ENCODE measurements at places on chromosomes 5 and 9.

DNA sequence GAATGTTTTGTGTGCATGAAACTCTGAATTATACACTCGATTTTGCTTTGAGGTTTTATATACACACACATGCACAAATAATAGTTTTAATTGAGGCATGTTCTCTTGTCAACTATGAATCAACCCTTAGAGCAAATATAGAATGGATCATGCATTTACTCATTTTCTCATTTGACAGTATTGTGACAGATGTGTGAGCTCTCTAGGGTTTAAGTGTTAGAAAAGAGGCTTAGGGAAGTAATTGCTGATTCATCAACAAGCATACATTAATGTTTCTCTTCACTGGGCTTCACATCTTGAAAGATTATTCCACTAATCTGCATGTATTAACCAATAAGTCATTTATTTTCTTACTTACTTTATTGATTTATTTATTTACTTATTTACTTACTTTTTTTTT, 1356.8 kb upstream of the ACO1 start:
- no peak for DNase-seq

GRCh38 chr9:14881006-14881405, 29.2 kb downstream of the FREM1 start:
- DNase-seq = no peak

DNA sequence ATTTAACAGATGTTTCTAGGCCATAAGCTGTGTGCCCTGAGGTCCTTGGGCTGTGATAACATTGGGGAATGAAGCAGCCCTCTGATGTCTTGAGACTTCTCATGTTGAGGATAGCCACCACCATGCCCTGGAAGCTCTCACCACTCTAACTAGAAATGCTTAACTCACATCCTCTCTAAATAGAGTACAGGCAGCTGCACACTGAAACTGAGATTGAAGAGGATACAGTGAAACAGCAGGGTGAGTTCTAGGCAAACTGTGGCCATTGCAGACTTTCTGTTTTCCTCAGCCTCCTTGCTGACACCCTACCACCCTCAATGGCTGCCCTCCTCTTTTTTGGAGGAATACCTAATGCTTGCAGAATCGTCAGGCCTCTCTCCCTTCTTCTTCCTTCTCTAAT, 22.4 kb downstream of the UTP15 start:
- DNase-seq = no peak

- no peak for DNase-seq
Observed at GRCh38 chr5:134547999-134548658, 22.7 kb downstream of the JADE2 start.

DNA sequence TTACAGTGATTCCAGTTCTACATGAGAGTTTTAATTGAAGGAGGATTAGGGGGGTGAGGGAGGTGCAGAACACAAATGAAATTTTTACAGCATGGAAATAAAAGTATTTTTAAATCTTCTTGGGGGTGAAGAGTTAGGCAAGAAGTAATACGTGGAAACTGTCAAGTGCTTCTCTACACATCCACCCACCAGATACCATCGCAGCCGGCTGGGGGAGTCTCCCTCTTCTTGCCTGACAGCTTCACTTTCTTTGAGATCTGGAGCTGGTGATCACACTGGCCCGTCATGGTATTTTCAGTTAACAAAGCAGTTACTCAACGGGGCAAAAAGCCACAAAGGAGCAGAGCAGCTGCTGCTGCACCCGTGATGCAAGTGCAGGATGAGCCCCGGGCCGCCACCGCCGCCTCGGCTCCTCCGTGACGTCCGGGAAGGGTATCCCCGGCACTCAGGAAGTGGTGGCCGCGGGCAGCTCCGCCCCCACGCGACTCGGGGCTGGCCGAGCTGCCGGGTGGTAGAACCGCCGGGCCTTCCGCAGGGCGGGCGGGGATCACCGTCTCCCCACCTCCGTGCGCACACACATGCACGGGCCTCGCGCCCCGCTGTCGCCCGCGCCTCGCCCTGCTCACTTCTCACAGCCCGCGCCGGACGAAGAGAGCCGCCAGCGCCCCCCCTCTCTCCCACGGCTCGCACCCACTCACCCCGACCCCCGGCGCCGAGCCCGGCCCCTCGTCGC, 2.4 kb upstream of the NR4A3 start:
- DNase-seq = peak; percentile 81

DNA sequence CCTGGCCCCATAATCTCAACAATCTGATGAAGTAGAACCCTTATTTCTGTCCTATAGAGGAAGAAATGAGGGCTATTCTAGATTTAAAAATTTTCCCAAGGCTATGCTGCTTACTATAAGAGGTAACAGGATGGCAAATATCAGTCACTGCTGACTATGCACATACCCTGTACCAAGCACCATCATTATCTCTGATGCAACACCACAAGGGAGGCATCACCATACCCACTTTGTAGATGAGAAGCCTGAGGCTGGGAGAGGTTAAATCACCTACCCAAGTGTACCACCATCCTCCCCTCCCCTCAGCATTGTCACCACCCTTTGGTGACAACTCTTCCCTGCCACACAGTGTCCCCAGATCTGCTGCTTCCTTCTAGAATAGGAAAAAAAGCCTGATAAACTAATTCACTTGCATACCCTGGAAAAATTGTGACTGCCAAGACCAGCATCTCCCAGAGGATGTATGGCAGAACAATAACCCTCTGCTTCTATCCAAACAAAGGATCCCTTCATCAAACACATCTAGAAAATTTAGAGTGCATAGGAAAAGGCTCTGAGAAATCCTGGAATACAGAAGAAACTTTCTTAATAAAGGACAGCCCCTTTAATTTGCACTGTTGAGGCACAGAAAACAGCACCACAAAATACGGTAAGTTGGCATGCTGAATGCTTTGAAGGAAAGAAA, 48.3 kb downstream of the PRRC1 start:
- DNase-seq = no peak

- DNase-seq = no peak
Observed at GRCh38 chr5:156466871-156467270, 139.9 kb downstream of the SGCD start.

- no peak for DNase-seq
Observed at GRCh38 chr5:87560528-87560927, 147.8 kb upstream of the CCNH start.

DNA sequence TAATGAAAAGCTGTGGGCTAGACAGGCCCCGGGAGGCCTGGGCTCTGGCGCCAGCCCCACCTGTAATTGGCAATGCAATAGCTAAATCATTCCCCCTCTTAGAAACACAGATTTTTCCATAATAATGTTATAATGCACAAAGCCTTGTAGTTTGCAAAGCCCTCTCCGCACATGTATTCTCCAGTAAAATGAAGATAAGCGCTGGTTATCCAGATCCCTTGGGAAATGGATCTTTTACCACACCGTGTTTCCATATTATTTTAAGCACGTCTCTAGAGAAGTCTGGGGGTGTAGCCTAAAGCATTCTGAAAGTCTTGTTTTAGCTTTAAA, 1.1 kb upstream of the APBA1 start:
- DNase-seq = no peak

- DNase-seq = no peak
Observed at GRCh38 chr5:172683645-172684471, 42.8 kb downstream of the NEURL1B start.

DNA sequence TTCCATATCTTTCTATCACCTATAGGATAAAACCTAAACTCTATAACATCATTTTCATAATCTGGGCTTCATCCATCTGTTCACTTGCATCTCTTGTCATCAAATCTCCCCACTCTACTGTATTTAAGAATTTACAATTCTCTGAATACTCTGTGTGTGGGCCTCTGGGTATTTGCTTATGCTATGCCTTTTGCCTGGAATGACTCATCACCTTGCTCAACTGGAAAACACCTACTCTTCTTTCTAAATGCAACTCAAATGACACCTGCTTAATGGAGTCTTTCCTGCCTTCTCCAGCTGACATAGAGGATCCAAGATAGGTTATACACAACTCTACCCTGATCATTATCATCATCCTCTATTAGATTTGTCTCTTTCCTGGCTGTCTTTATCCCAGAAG, 421.7 kb downstream of the SPATA31D1 start:
- no peak for DNase-seq

DNA sequence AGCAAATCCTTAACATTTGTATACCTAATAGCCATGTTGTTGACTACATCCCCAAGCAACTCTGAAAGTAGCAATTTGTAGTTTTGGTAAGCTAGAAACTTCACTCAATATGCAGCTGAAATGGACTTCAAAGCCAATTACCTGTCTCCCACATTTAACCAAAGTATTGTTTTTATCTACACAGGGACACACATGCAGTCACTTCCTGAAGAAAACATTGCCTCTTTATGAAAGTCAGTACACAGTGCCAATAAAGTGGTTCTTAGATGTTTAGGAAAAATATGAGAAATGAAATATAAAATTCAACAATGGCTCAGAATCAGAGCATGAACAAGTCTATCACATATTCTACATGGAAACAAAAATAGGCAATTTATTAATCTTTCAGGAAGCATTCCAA, 49.2 kb downstream of the OXCT1 start:
- no peak for DNase-seq
